GM12891 (cell line): ENCODE measurements at places on chromosomes 3 and 15.

DNA sequence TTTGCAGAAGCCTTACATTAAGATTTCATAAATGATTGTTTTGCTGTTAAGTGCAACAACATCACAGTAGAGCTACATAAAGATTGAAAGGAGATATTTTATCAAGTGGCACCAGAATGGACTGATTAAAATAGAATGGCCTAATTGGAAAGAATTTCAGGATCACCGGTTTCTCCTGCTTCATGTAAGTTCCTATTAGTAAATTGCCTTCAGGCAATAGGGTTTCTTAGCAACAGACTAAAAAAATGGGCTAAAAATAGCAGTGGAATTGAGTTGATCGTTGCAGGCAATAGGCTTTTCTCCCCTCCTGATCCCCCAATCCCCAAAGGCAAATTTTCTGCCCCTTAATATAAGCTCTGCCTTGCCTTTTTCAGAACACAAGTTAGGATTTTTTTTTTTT lies 917 bp downstream of the LNP1 start:
- no peak for DNase-seq

DNA sequence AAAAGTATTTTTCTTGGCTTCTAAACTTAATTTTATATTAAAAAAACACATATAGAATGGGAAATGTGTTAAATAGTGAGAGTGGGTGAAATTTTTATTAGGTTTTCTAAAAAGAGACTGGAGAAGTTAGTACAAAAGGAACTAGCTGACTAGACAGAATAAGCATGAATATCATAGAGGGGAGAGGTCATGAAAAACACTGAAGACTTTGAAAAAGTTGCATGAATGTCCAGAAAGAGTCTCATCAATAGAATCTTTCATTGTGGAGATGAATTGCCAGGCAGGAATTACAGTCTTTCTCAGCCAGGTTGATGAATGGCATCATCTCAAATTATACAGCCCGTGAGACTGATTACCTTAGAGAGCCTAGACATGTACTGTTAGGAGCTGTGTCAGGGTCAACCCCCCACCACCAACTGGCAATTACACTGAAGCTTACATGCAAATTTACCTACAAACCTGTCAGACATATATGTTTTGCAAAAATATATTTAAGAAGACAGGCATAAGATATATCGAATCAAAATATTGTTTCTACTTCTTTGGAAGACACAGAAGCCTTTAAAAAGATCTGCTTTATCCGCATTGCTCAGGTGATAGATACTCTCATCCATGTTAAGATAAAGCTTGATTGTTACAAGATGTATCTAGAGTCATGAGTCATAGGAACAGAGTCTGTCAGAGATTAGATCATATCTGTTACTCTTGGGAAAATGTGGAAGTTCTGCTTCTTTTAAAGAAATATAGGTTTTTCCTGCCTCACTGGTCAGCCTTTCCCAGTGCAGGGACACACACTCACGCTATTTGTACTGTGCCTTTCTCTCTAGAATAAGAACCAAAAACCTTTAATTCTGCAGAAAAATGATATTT lies 34.8 kb upstream of the PFN2 start:
- DNase-seq: no peak

DNA sequence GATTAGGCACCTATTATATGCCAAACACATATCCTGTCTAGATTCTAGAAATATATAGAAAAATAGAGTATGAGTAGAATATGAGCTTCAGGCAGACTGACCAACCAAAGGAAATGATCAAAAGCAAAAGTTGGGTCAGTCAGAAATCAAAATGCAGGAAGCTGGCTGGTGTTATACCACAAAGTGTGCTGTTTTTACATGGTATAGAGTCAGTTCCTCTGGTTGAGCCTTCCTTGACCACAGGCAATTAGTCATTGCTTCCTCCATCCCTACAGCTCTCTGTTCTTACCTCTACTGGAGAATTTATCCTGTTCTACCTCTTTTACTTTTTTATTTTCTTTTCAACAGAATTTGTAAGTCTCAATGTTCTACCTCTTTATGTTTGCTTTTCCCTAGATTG lies 149.8 kb downstream of the TMCO5A start:
- DNase-seq: no peak

DNA sequence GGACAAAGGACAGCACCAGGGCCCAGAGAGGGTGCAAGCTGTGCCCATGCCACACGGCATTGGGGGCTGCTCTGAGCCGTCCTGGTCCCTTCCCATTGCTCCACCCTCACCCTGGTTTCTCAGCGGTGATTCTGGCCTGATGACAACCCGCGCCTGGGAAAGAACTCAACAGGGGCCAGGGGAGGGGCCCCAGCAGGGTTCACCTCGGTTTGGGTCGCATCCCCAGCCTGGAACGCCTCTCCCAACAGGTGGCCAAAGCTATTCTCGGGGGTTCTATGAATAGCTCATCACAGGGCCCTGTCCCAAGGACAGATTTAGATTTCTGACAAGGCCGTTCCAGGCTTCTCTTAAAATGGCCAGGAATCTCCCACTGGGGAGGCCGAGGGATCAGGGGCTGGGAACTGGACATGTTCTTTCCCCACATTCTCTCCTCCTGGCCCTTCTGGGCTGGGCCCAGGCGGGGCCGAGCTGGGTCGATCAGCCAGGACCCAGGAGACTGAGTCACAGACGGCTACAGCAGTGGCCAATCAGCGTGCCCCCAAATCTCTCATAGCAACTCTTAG lies 17.9 kb downstream of the GRIP2 start:
- DNase-seq: no peak

DNA sequence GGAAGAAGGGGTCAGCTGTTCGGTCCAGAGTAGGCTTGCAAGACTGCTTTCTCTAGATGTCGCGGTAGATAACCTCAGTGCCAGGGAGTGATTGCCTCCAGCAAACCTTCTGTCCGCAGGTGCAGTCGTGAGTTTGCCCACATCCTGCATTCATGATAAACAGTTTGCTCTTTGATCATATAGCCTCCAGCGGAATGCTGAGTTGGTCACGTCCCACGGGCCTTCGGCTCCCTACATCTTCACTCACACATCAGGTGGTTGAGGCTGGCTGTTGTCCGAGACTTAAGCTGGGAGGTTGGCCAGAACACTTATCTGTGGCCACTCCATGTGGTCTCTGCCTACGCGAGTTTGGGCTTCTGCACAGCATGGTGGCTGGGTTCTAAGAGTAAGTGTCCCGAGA lies 62.1 kb upstream of the NR2C2 start:
- no peak for DNase-seq

GRCh38 chr15:80098341-80098740 lies 38.9 kb downstream of the ZFAND6 start:
- no peak for DNase-seq

DNA sequence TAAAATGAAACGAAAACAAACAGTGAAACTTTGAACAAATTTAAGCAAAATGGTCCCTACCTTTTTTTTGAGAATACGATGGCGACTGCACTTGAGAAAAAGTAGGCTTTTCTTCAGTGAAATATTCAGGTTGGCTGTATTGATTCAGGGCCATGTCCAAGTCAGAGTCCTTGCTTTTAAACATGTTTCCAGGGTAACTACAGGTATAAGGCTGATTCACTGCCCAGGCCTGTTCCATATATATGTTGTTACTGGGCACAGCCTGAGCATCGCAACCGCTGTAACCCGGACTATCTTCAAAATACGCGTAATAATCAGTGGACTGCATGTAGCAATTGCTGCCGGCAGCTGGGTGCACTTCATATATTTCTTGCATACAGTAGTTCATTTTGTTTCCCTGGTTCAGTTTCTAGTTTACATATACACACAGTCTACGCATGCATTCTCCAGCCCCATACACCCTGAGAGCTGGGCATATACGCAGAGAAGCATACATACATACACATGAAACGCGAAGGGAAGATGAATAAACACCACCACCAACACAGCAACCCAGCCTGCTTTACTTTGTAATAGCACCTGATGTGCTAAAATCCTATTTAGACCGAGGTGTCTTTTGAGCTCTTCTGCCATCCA lies 220.0 kb downstream of the NR1D2 start:
- DNase-seq: no peak

- no peak for DNase-seq
Observed at GRCh38 chr3:143188881-143189280, 69.3 kb downstream of the CHST2 start.

DNA sequence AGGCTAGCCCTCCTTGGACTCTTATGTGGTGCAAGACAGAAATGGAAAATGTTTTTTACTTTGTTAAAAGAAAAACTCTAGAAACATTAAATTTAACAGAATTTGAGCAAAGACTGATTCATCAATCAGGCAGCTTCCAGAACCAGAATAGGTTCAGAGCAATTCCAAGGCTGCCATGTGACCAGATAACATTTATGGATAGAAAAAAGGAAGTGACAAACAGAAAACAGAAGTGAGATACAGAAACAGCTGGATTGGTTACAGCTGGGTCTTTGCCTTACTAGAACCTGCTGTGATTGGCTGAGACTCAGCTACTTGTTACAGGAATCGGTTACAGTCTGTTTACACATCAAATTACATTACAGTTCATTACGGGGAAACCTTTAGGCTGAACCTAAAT lies 22.5 kb upstream of the OTOL1 start:
- no peak for DNase-seq

DNA sequence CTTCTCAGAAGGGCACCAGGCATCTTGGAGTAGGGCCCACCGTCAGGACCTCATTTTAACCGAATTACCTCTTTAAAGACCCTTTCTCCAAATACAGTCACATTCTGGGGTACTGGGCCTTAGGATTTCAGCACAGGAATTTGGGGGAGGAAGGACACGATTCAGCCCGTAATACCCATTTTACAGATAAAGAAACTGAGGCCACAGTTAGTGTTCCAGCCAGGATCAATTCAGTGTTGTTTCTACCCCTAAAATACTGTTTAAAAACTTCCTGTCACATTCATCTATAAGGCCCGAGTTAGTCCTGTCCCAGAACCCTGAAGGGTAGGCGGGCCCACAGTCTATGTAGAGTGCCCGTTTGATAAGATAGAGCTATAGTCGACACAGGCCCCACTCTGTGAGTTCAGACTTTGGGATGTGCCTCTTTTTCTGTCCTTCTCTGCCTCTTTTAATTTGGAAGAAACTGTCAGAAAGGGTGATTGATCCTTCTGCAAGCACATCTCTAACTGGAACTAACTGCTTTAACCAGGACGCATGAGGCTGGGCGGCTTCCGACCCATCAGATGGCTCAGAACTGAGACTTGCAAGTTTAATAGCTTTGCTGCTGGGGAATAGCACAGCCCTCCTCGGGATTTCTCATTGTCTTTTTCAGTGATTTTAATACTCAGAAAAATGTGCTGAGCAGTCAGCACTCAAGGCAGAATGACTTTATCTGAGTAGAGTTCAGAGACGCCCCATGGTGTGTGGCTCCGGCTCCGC lies 19.5 kb downstream of the BFSP2 start:
- no peak for DNase-seq

GRCh38 chr15:31457161-31457560 lies 130.5 kb downstream of the KLF13 start:
- no peak for DNase-seq

GRCh38 chr3:15634671-15635070 lies 33.1 kb downstream of the BTD start:
- DNase-seq: no peak

DNA sequence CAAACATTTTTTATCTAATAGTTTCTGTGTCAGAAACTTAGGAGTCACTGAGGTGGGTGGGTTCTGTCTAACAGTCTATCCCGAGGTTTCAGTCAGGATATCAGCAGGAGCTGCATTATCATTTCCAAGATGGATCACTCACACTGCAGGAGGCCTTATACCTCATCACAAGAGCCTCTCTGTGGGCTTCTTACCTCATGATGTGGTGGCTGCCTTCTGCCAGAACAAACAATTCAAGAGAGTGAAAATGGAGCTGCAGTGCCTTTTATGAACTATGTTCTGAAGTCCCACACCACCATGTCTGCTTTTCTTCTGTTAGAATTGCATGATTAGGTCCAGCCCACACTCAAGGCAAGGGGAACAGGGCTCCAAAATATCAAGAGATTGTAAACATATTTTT lies 27.9 kb downstream of the RFX7 start:
- DNase-seq: no peak

DNA sequence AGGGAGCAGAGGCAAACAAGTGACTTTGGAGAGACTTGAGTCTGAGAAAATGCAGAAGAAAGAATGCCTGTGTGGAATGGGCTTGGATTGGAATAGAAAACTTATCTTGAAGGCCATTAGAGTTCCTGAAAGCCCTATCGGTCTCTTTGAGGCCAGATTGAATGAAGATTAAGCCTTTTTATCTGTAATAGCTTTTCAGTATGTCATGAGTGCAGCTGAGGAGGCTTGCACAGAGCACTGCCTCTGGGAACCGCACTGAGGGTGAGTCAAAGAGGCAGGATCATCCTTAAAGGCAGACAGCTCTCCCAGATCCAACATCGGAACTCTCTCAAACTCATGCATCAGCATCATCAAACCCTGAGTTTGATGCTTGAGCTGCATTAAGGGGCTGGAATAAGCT lies 515.2 kb downstream of the NTRK3 start:
- DNase-seq: no peak

GRCh38 chr3:61297821-61298220 lies 46.6 kb upstream of the FHIT start:
- DNase-seq: no peak

DNA sequence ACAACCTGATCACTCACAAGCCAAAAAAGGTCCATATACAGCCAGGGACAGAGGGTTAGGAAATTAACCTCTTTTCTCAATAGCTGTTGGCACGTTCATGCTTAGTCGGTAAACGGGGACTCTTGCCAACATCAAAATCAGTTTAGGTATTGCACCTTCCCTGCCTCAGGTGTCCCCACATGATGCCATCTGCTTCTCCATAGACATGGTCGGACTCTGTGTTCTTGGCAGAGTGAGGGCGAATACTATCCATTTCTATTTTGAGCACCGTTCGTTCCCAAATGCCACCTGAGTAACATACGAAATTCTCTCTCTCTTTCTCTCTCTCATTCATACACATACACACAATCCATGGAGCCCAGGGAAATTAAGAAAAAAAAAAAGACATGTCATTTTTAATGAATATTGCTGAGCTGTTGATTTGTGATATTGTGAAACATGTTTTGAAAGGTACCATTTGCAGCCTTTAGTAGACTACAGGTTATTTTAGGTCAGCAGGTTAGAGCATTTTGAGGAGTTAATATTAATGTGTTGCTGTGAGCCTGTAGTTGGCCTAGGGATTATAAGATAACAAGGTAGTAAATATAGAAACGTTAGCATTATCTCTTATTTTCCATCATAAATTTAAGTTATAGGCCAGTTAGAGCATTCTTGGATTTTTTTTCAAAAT lies 78.5 kb downstream of the GHSR start:
- DNase-seq: no peak

- no peak for DNase-seq
Observed at GRCh38 chr15:79965846-79966630, 5.0 kb downstream of the BCL2A1 start.

GRCh38 chr15:26758079-26758478 lies 14.8 kb downstream of the GABRB3 start:
- DNase-seq: no peak

GRCh38 chr3:107428051-107428858 lies 51.0 kb downstream of the CCDC54 start:
- no peak for DNase-seq

GRCh38 chr3:45075821-45076625 lies 49.9 kb downstream of the CLEC3B start:
- DNase-seq: no peak

- DNase-seq: no peak
Observed at GRCh38 chr3:115626006-115626409, 2.7 kb downstream of the GAP43 start.

GRCh38 chr15:89761929-89762328 lies 10.9 kb upstream of the MESP1 start:
- DNase-seq: no peak

GRCh38 chr3:97981886-97982285 lies 9.7 kb upstream of the RIOX2 start:
- no peak for DNase-seq
